ENCODE measurements at places on chromosomes 5 and 9.

- no peak for DNase-seq
Observed at GRCh38 chr9:32404402-32404801, 20.0 kb downstream of the ACO1 start.

DNA sequence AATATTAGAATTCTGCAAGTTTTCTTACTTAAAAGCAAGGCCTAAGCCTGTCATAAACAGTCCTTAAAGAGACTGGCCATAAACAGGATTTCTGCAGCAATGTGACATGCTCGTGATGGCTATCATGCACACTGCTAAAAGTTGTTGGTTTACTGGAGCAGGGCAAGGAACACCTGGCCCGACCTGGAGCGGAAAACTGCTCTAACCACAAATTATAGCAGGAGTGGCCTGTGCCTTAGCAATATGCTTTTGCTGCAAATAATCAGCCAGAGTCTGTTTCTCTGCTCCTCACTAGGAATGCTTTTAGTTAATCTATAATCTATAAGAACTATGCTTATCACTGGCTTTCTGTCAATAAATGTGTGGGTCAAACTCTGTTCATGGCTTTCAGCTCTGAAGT, 322.9 kb upstream of the RPS23 start:
- DNase-seq: no peak

GRCh38 chr9:124297551-124297901, 39.8 kb downstream of the NEK6 start:
- DNase-seq: no peak

- peak; percentile 5 for DNase-seq
Observed at GRCh38 chr9:135070198-135070951, 17.1 kb upstream of the OLFM1 start.

- no peak for DNase-seq
Observed at GRCh38 chr9:81777482-81777881, 88.1 kb upstream of the TLE1 start.

DNA sequence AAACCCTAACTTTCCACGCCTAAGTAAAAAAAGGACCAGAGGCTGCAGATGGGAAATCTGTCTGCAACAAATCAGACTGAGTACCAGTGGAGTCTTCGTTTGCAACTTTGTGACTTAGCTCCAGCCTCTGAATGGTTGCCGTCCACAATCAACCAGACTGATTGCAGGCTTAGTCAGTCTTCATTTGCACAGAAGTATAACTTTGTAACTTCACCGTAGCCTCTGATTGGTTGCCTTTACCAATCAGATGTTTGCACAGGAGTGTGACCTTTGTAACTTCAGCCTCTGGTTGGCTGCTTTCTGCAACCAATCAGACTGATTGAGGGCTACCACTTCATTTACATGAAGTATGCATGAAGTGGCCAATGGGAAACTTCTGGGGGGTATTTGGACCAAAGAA, 53.7 kb downstream of the TGFBR1 start:
- DNase-seq: no peak

DNA sequence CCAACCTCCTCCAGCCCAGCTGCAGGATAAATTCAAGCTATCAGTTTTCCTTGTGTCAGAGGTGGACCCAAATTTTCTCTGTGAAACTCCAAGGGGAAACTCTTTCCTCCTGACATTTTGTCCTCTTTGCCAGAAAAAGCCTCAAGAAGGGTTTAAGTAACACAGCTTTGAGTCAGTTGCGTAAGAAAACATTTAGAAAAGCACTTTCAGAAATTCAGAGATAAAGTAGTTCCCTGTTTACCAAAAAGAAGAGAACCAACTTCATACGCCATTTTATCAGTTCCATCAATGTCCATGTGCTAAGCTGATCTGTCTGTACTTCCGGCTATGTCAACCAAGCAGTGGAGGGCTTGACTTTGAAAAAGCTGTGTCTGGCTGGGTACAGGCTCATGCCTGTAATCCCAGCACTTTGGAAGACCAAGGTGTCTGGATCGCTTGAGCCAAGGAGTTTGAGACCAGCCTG, 19.9 kb upstream of the SUSD1 start:
- no peak for DNase-seq

GRCh38 chr9:129351642-129352145, 173.6 kb upstream of the IER5L start:
- no peak for DNase-seq

DNA sequence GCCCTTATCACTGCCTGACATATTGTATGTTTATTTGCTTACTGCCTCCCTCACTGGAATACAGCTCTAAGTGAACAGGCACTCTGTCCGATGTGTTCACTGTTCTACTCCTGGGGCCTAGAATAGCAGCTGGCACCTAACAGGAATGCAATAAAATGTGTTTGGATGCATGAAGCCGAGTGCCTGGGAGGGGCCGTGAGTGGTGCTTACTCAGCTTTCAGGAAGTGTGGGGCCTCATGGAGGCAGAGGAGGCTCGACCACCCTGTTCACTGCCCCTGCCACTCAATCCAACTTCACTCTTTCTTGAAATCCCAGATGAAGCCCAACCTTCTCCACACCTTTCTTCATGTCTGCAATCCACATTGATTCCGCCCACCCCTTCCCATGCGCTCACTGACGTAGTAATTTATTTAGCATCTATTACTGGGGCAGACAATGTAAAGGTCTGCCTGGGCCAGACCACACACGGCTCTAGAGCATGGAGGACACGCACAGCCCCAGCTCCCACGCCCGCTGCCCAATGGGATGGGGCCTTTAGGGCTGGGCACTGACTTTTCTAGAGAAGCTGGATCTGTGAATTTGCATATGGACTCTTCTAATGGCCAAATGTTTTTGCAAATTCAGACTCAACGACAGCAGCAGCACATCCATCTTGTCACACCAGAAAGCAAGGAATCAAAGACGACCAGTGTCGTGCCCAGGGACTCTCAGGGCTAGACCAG, 21.3 kb downstream of the TBC1D9B start:
- no peak for DNase-seq

DNA sequence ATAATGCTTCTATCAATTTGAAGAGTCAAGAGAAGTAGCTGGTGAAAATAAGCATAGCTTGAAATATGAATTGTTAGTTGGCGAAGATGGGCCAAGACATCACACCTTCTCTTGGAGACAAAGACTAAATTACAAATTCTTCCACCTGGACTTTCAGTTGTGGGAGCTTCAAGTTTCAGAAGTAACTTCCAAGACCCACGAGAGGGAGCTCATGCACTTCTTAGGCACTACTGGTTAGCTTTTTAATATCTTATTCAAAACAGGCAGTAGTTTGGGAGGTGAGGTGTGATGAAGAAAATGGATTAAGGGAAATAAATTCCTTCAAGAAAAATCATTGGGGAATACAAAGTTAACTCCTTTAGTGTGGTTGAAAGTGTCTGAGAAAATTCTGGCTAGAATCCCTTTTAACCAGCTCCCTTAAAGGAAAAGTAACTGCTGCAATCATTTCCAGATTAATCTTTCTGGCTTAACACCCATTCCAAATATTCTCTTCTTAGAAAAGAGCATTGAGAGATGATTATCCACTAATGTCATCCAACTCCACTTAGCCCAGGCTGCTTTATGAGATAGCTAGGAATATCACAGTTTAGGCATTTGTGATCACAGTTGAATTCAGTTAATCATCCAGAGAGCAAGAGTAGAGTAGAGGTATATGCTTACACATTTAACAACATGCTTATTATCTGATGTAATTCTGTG, 139.5 kb upstream of the DMRTA1 start:
- no peak for DNase-seq

GRCh38 chr5:77379558-77380061, 112.5 kb downstream of the WDR41 start:
- DNase-seq: peak; percentile 69

- no peak for DNase-seq
Observed at GRCh38 chr9:27791311-27791710, 218.0 kb upstream of the C9orf72 start.

- DNase-seq: no peak
Observed at GRCh38 chr5:45252978-45253377, 443.2 kb downstream of the HCN1 start.

DNA sequence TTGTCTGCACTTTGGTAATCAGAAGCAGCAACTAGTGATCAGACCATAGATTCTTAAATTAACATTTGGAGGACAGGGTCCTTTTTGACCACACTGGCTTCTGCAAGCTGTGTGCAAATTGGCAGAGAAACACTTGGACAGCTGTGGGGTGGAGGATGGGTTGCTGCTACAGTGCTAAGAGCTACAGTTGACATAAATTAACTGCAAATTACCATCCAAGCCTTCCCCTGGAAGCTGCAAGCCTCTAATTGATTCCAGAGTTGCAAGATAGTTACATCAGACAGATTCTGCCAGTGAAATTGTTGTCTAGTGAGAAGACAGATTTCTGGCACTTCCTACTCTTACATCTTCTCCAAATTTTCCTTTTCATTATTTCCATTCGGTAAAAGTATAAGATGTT, 517.7 kb downstream of the DIRAS2 start:
- no peak for DNase-seq

DNA sequence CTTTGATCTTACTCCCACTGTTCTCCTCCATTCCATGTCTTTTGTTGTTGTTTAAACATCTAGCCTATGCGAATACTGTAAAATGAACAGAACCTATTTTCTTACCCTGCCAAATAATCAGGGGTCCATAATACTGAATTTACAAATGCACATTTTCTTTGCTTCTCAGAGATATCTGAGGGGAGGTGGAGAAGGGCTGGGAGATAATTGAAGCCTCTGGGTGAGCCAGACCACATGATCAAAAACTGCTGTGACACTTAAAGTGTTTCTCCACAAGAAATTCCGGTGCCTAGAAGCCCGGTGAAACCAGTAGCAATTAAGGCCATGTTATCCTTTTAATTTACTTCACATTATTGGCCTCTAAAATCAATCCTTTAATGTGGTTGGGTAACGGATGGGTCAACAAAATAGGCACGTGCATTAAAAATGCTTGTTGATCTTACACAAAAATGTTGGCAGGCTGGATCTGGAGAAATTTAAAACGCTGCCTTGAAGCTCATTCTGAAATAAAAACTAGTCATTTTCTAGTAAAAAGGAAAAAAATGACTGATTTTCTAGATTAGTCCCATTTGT, 10.8 kb downstream of the SEMA6A start:
- no peak for DNase-seq

GRCh38 chr5:113087976-113088514, 111.4 kb downstream of the DCP2 start:
- no peak for DNase-seq

DNA sequence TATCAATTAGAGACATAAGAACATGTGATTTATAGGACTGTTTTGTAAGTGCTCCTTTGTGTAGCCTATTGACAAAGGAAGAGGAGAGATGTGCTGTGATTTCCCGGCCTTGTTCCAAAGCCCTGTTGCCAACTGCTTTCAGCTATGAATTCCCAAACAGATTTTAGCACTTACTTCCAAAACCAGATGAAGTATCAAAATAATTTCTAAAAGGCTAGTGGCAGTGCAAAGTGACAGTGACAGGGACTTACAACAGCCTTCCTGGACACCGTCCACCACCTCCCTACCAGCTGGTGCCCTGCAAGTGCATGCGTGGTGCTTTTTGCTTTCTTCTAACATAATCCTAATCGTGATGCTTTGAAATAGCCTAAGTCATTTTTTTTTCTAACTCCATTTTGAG, 254.1 kb upstream of the ACTBL2 start:
- no peak for DNase-seq

- DNase-seq: no peak
Observed at GRCh38 chr9:124137009-124137943, 120.5 kb upstream of the NEK6 start.

DNA sequence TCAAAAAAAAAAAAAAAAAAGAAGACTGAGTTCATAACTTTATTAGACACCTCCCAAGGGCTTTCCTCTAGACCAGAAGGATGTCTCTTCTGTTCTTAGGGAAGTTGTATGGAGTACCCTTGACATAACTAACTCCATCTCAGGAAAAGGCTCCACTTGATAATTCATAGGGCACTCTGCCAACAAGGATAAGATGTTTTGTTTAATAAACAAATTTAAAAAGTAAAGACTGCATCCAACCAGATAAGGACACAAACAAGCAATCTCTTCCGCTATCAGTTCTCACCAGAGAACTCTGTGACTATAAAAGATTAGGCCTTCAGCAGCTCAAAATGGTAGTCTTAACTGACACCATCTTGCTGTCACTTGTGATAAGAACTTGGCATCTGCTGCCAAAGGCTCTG, 65.8 kb downstream of the SFXN1 start:
- DNase-seq: no peak

- DNase-seq: no peak
Observed at GRCh38 chr9:16245756-16246440, 624.6 kb downstream of the BNC2 start.

DNA sequence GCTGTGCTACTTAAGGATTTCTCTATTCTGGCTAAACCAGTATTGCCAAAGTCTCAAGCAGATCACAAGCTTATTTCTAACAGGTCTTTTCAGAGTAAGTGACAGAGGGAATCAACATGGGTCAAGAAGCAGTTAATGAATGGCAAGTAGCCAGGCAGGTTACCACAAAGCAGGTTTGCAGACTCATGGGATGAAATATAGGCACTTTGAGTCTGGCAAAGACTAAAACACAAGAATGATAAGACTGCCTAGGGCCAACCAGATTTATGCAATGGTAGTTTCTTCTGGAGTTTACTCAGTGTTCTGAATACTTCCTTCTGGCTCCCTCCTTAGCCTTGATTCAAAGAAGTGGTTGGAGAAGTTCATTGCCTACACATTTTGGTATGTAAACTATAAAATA, 3.6 kb downstream of the HMGCS1 start:
- DNase-seq: no peak

DNA sequence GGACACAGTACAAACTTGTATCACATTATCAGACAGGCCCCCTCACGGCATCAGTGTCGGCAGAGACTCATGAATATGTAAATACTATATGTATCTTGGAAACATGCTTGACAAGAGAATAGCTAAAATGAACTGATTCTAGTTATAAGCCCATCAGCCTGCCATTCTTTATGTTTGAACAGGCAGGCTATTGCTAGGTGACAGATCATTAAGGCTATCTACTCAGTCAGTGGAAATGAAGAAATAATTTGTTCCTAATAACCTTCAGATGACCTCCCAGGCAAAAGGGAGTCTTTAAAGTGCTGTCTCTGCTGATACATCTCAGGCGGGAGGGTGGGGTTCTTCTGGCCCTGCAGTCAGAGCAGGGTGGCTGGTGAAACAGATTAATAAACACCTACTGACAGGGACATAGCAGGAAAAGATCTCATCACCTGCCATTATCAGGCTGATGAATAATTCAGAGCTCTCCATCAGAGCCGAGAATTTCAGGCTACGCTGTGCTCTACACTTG, 394.2 kb downstream of the RASEF start:
- no peak for DNase-seq

- no peak for DNase-seq
Observed at GRCh38 chr9:100308965-100309564, 43.7 kb downstream of the TEX10 start.

Measured in activated naive CD4-positive, alpha-beta T cell treated with anti-CD3 and anti-CD28 coated beads, Interleukin-2, amount 50 U/mL, for 16 hours (primary cell).